ENCODE measurements at places on chromosomes 2 and 18.

DNA sequence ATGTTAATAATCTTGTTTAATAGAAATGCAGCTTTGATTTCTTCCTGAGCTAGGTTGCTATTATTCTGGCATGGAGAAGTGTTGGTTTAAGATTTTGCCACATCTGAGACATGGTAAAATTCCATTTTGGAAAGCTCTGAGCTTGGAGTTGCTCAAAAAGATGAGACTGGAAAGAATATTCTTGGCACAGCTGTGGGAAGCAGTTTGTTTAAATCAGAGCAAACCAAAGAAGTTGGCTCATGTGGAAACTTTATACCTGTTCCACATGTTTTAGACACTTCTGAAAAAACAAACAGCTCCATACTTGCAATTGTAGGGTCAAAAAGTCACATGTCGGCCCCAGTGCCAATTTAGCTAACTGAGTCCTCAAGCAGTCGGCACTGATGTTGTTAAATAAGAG lies 116.6 kb downstream of the SLC4A3 start:
- DNase-seq, result no peak

DNA sequence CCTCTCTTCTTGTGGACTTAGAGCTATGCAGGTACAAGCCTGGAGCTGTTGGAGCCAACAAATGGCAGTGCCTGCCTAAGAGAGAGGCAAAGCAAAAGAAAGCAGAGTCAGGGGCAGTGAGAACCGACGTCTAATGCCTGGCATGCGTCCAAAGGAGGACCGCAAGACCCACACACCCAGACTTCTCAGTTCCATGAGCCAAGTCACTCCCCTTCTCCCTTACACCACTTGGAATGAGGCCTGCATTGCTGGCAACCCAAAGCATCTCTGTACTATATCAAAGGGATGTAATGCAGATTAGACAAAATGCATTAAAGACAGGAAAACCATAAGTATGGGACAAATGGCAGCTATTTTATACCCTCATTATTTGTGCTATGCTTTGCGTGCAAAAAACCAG lies 49.9 kb upstream of the RNU4ATAC start:
- no peak for DNase-seq

DNA sequence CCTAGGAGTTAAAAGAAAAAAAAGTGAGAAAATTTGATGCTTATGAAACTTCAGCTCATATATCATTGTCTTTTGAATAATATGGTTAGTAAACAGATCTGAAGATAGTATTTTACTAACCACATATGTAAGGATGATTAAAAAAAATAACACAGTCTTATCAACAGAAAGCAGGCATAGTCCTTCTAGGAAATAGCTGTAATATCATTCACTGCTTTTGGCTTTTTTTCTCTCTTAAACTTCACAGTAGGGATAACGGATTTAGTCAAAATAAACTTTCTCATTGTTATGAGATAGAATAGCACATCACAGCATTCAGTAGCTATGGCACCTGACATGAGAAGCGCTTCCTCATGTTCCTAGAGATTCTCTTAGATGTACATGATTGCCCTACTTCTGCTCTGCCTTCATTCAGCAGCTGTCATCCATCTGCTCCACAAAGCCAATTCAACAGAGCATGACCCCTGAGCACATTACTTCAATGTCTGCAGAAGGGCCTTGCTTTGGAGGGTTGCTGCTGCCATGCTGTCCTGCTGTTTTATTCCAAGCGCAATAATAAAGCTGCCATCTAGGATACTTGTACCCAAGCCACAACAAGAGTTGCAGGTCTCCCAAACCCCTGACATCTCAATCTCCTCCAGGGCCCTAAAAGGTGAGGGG lies 67.0 kb downstream of the TTC21B start:
- no peak for DNase-seq

DNA sequence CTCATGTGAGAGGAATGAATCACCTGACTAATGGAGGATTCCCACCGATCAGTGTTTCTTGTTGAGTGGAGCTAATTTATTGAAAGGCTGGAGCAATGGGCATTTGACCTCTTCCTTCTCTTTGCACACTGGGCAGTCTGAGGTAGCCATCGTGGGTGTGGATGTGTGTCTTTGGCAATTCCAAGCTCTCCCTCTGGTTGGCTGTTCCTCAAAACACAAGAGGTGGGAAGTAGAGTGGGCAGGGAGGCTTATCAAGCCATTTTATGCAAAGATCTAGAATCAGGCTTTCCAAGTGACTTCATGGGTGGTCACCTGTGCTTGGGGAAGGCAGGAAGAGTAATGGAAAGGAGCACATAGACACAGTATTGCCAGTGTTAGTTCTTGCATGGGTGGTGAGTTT lies 154.8 kb downstream of the INSIG2 start:
- DNase-seq, result no peak

GRCh38 chr2:201038855-201039254 lies 32.6 kb downstream of the HYCC2 start:
- DNase-seq, result no peak

Measured in stimulated activated CD8-positive, alpha-beta memory T cell treated with anti-CD3 and anti-CD28 coated beads, Interleukin-4, amount 100 ng/mL, for 24 hours (primary cell).